Lung microvascular endothelial cell (primary cell): ENCODE measurements at places on chromosomes 1 and 21.

DNA sequence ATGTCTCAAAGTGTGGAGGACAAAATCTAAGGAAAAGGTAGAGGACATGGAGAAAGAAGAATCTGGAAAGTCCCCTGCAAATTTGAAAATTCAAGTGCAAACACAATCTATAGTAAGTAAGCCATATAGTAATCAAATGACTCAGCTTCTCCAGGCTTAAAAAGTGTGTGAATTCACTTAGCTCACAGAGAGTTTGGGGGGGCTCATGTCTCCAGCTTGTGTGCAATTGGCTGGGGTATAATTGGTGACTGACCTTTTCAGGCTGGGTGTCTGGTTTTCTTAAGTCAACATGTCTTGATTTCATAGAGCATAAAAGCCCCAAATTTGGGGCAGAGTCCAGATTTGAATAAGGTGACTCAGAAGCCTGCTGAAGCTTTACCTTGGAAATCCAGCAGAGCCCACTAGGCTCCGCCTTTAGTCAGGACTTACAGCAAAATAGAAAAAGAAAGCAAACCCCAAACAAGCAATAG is 8.6 kb downstream of the CLDN14 start:
- peak; percentile 54 for DNase-seq

DNA sequence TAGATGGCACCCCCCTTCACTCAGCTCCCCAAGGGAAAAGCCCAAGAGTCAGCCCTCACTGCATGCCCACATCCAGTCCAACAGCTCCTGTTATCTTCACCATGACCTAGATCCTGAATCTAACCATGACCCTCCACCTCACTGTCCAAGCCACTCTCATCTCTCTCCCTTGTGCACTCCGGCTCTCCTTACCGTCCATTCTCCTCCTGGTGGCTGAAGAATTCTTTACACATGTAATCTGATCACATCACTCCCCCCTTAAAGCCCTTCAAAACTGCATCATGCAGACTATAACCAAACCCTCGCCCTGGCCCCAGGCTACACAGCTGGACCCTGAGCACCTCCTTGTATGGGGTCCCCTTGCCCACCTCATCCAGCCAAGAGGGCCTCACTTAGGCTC is 14.0 kb upstream of the PAQR7 start:
- no peak for DNase-seq

DNA sequence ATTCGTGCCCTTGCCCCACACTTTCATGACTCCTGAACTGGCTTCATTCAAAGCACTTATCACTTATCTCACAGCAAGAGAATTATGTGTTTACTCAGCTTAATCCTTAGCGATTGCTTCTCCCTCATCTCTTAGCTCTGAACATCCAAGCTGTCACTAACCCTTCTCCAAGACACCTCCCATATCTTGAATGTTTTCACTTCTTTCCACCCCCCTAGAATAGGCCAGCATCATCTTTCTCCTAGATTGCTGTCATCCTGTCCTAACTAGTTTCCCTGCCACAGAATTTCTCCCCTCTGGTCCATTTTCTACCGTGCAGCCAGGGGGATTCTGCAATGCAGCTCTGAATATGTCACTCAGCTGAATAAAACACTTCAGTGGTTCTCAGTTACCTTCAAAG is 68.6 kb upstream of the SPATA6 start:
- DNase-seq = no peak

- DNase-seq = no peak
These were observed 5.7 kb downstream of the RGS5 start for GRCh38 chr1:163197022-163197421.

GRCh38 chr1:151132335-151133017 is 14.0 kb downstream of the SEMA6C start:
- no peak for DNase-seq

- no peak for DNase-seq
These were observed 21.3 kb downstream of the RAB3B start for GRCh38 chr1:51969038-51969705.

- no peak for DNase-seq
These were observed 138.4 kb downstream of the GLIS1 start for GRCh38 chr1:53600561-53600960.

- DNase-seq = no peak
These were observed 41.3 kb upstream of the KIF21B start for GRCh38 chr1:201064806-201065205.

- DNase-seq = no peak
These were observed 432 bp downstream of the AKT3 start for GRCh38 chr1:243849421-243850201.

- DNase-seq = no peak
These were observed 18.9 kb downstream of the SLC16A1 start for GRCh38 chr1:112937070-112937469.

DNA sequence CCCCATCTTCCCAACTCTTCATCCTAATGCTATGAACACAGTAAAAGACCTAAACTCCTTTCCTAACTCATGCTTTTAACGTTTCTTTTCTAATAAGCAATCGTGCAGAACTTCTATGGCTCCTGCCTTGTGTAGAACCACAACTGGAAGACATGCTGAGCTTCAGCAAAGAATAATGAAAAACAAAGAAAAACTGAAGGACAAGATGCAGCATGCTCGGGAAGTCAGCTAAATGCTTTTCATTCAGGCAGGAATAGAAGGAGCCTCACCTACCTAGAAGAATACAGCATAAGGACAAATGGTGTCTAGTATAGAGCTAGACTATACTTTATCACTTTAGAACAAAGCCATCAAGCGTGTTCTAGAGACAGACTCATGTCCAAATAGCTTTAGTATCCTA is 45.9 kb downstream of the LUZP1 start:
- no peak for DNase-seq

- peak; percentile 91 for DNase-seq
These were observed 837 bp downstream of the STXBP3 start for GRCh38 chr1:108747171-108747850.

- no peak for DNase-seq
These were observed 194.3 kb upstream of the RGS18 start for GRCh38 chr1:191963781-191964455.

DNA sequence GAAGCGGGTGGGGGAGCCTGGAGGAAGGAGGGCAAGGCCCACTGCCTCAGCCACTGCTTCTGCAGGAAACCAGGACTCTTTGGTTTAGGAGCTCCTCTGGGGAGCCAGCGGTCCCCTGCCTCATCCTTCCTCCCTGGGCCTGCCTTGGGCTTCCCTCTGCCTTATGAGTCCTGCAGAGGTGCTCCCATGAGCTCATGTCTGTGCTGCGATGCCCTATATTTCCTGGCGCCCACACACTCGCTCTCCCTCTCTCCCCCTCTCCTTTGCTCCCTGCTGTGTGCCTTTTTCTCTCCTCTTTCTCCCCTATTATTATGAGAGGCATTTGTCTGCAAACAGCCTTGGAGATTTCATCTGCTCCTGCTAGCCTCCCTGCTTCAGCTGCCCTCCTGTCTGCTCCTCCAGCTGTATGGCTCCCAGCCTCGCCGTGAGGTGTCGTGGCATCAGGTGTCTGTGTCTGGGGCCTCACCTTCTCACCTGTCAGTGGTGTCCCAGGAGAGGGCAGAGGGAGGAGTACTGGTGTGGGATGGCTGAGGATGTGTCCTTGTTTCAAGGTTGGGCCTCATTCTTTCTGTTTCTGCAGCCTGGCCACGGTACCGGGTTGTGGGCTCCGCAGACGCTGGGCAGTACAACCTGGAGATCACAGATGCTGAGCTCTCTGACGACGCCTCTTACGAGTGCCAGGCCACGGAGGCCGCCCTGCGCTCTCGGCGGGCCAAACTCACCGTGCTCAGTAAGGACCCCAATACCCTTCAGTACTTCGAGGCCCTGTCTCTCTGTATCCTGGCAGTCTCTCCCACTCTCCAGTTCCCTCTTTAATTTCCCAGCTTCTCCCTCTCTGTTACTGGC is 84.2 kb downstream of the KIRREL1 start:
- DNase-seq = no peak

GRCh38 chr1:156414461-156415064 is 45.6 kb downstream of the RHBG start:
- no peak for DNase-seq

DNA sequence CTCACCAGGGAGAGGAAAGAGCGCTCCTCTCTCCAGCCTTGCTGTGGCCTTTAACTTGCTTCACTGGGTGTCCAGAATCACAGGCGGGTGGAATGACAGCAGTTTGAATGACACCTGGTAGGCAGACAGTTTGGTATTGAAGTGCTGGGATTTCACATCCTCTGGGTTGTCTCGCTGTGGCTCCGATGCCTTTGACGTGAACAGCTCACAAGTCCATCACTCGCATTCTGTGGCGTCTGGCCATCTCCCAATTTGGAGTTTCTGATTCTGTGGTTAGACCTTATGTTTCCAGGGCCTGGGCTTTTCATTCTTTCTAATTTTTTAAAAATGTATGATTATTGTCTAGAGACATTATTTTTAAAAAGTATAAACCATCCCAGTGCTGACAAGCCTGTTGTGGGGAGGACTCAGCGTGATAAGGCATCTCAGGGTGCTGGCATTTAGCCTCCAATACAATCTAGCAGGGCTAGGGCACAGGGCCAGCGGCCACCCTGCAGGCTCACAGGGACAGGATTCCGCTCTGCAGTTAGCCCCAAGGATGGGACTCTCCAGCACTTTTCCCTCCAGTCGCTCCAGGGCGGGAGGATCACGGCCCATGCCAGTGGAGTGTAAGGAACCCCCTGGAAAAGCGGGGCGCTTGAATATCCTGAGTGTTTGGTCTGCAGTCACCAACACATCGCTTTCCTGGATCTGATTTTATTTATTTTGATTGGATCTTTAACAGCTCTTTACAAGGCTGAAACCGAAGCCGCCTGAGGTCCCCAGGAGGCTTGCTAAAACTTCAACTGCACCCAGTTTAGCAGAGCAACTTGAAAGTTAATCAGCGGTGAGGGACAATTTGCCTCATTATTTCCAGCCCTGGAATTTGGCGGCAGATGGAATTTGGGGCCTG is 178.3 kb downstream of the TRABD2B start:
- DNase-seq = no peak

- peak; percentile 72 for DNase-seq
These were observed 21.5 kb downstream of the RAP1GAP start for GRCh38 chr1:21647431-21648351.

- no peak for DNase-seq
These were observed 80.7 kb upstream of the DUSP10 start for GRCh38 chr1:221822591-221822990.

DNA sequence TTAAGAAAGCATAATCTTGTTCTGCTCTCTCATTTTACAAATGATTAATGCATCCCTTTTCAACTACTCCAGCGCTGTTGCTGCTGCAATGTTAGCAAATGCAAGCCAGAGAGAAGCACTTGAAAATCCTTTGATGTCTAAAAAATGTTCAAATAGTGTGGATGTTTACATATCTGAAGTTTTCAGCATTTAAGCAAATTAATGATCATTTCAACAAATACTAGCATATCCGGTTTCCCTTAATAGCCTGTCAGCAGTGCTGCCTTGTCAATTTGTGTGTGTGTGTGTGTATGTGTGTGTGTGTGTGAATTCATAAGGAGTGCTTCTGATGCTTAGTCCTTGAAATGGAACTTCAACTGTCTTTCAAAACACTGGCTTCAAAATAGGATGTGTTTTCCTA is 48.1 kb upstream of the WNT2B start:
- no peak for DNase-seq

GRCh38 chr21:40146216-40146837 is 279.1 kb downstream of the PCP4 start:
- no peak for DNase-seq
